ENCODE measurements at places on chromosomes 13 and 19. TPM values are rescaled to one million over a fixed set of nuclear protein-coding genes. Genes with fewer than 3 reads are reported as not detected.

DNA sequence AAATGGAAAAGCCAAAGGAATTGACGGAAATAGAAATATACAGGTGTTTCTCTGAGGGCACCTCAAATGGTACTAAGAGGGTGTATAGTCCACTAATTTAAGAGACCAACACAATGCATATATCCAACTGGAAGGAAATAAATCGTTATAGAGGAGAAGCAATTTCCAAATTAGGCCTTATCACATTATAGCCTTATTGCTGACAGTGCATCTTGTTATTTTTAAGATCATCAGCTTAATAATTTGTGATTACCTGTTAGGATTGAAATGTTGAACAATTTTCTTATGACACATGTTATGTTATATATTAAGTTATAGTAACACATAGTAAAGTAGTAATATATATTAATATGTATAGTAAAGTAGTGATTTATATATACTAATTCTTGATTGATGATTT is 915.7 kb upstream of the PCDH9 start:
- H3K27me3 ChIP-seq: no peaks in the 10 kb centered on the region
- DNase-seq: no peak
- no peaks in the 10 kb centered on the region for H3K4me1 ChIP-seq
- H3K36me3 ChIP-seq: no peaks in the 10 kb centered on the region
- H3K4me3 ChIP-seq: no peak overlapping the region

DNA sequence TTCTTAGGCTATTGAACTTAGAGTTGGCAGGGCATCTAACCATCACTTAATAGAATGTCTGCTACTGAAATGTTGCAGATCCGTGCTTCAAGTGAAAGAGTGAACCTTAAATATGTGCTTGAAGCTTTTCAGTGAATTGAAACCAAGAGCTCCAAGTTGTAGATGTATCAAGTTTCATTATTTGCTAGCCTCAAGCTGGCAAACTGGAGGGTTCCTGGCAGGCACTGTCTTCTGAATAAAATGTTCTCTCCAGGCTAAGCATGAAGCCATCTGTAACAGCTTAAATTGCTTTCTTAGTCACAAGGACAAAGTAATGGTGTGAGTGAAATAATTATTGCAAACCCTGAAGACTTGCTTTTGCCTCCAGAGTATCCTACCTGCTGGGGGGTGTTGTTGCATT is 415.0 kb upstream of the SPRY2 start:
- no peak overlapping the region for H3K27ac ChIP-seq
- H3K27me3 ChIP-seq: no peaks in the 10 kb centered on the region
- H3K36me3 ChIP-seq: no peaks in the 10 kb centered on the region
- no peak for DNase-seq
- H3K4me1 ChIP-seq: no peaks in the 10 kb centered on the region

- no peaks in the 10 kb centered on the region for H3K27me3 ChIP-seq
- no peaks in the 10 kb centered on the region for H3K4me1 ChIP-seq
- no peak overlapping the region for H3K27ac ChIP-seq
- H3K4me3 ChIP-seq: no peak overlapping the region
- no peak for DNase-seq
Observed at GRCh38 chr13:71046360-71047079, 820.5 kb downstream of the DACH1 start.

DNA sequence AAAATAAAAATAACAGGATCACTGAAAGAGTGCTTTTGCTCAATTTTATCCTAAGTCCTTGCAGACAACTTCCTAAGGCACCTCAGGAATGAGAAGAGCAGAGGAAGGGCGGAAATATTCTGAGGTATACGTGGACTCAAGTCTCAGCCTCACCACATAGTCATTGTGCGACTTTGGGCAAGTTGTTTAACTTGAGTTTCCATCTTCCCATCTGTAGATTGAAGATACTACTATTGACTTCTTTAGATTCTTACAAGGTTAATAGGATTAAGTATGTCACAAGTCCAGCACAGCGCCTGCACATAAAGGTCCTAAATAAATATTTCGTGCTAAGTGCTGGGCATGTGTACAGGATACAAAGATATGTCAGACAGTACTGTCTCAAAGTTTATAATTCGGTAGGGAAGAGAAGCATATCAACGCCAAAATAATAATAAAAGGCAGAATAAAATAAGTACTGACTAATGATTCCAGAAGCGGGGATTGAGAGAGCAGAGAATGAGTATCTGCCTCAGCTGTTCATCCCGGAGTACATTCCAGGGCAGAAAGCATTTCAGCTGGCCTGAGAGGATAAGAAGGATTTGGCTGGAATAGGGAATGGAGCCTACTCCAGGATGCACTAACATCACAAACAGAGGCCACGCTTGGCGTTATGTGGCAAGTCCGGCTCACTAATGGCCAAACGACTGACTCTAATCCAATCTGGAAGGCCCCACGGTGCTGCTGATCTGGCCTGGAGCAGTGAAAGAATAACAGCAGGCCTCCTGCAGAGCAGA is 139.7 kb downstream of the FLT1 start:
- no peaks in the 10 kb centered on the region for H3K27me3 ChIP-seq
- DNase-seq: no peak
- H3K36me3 ChIP-seq: no peaks in the 10 kb centered on the region
- no peak overlapping the region for H3K27ac ChIP-seq
- no peak overlapping the region for H3K4me3 ChIP-seq

GRCh38 chr19:38079926-38080380 is 144.1 kb downstream of the DPF1 start:
- no peaks in the 10 kb centered on the region for H3K27me3 ChIP-seq
- H3K27ac ChIP-seq: no peak overlapping the region
- H3K4me1 ChIP-seq: no peaks in the 10 kb centered on the region
- no peak overlapping the region for H3K4me3 ChIP-seq

- H3K36me3 ChIP-seq: peaks cover 27% of the 10 kb centered on the region
- no peak overlapping the region for H3K27ac ChIP-seq
- peak; percentile 17 for DNase-seq
Observed at GRCh38 chr19:44476559-44477408, 23.5 kb downstream of the ZNF180 start.

GRCh38 chr13:114286808-114287207 is 5.4 kb downstream of the UPF3A start:
- H3K4me3 ChIP-seq: no peak overlapping the region
- H3K36me3 ChIP-seq: peaks cover 22% of the 10 kb centered on the region
- no peaks in the 10 kb centered on the region for H3K27me3 ChIP-seq
- no peak for DNase-seq

- DNase-seq: peak; percentile 39
- no peaks in the 10 kb centered on the region for H3K4me1 ChIP-seq
- no peak overlapping the region for H3K4me3 ChIP-seq
- H3K36me3 ChIP-seq: no peaks in the 10 kb centered on the region
- H3K27me3 ChIP-seq: no peaks in the 10 kb centered on the region
- H3K27ac ChIP-seq: no peak overlapping the region
Observed at GRCh38 chr13:75705395-75705794, 69.3 kb downstream of the LMO7 start.

DNA sequence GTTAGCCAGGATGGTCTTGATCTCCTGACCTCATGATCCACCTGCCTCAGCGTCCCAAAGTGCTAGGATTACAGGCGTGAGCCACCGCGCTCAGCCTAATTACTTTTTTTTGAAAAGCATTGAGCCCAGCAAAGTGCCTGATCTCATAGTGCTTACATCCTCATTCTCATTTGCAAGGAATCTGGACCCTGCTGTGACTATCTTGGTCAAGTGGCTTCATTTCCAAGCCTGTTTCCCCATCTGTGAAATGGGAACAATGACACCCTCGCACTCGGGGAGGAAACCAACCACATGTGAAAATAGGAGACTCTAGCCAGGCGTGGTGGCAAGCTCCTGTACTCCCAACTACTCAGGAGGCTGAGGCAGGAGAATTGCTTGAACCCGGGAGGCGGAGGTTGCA is 1.6 kb upstream of the PLEKHA4 start:
- no peak overlapping the region for H3K27ac ChIP-seq
- DNase-seq: no peak
- H3K36me3 ChIP-seq: peaks cover 9% of the 10 kb centered on the region
- no peaks in the 10 kb centered on the region for H3K27me3 ChIP-seq
- peaks cover 46% of the 10 kb centered on the region for H3K4me1 ChIP-seq

DNA sequence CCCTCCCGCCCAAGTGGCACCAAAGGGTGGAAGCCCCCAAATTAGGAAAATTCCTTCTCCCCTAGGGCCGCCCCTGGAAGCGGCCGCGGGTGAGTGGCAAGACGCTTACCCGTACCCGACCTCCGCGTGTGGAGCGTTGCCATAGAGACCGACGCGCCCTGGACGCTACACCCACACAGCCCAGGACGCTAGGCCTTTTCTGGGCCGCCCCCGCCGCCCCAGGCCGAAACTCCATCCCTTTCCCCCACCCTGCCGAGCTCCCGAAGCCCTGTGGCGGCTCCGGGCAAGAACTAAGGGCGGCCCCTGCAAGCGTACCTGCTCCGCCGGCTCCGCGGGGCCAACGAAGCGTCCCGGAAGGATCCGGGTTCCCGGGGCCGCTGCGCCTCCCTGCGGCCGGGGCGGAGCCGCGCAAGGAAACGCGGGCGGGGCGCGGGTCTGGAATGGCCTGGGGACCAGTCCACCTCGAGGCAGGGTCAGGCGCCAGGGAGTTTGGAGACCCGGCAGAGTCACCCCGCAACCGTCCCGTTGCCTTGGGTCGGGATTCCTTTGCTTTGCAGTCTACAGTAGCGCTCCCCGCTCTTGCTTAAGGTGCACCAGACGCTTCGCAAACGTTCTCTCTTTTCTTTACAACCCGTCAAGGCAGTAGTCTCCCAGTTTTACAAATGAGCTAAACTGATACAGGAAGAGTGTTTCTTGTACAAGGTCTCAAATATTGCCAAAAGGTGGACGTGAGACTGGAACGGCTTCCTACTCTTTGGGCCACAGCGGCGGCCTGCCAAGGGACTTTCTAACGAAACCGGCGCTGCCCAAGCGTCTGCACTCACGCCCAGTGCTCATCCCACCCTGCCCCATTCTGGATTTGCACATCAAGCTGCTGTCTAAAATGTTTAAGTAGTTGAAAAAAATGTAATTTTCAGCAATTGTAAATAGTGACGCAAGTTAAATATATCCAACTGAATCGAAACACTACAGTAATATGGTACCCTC is at the start of gene NEK5:
Gene NEK5, minus strand, starts transcription at position 360 of the 987 bp plus-strand sequence. CDS start 1,591 bp downstream, outside the sequence.
- H3K27ac ChIP-seq: no peak within 1 kb of the TSS
- no peaks in the 10 kb centered on the region for H3K27me3 ChIP-seq
- DNase-seq: peak; percentile 59
- peak within 1 kb of the TSS; percentile 64 for H3K4me3 ChIP-seq
- H3K4me1 ChIP-seq: no peaks in the 10 kb centered on the region

The MYBPC2 gene
- total RNA-seq: 0.04 TPM

The UHRF1 gene
- 17.3 TPM for total RNA-seq

The MICU2 gene
- total RNA-seq: 111 TPM

The ANGPTL8 gene
- total RNA-seq: 1.5 TPM

The PCSK4 gene
- total RNA-seq: 11.2 TPM

The TJP3 gene
- total RNA-seq: 5.2 TPM

The PSG1 gene
- total RNA-seq: not detected
